NCI-H460 (cell line): ENCODE measurements at places on chromosomes 7 and 10. TPM values are rescaled to one million over a fixed set of nuclear protein-coding genes. Genes with fewer than 3 reads are reported as not detected.

DNA sequence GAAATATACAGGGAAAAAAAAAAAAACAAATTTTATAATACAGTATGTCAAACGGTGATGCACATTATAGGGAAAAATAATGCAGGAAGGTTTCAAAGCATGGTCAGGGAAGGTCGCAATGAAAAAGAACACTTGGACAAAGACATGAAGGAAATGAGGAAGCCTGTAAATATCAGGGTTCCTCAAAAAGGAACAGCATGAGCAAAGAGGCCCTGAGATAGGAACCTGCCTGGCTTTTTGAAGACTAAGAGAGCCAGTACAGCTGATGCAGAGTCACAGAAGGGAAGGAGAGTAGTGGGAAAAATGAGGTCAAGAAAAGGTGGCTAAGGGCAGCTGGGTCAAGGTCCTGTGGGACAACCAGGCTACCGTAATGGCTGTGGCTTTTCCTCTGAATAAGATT, 1.9 kb downstream of the VPS41 start:
- DNase-seq: no peak

- peak; percentile 43 for DNase-seq
Observed at GRCh38 chr10:91163869-91164474, 56.5 kb upstream of the PCGF5 start.

DNA sequence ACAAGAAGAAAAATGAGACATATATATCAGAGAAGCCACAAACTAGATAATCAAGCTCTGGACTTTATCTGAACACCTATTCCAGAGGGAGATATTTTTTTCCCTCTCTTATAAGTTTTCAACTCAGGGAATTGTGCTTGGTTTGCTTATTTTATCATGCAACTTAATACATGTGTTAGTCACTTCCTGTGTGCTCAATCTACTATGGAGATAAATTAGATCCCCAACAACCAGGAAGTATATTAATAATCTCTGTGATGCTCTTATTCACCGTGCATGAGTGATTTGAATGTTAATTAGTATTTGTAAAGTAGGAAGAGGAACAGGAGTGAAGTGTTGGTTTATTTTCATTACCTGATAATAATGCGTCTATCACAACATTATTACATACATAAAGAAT, 38.8 kb upstream of the ZNF365 start:
- DNase-seq: no peak

GRCh38 chr10:123558651-123559050, 107.5 kb upstream of the GPR26 start:
- no peak for DNase-seq

GRCh38 chr10:2478656-2479055, 588.7 kb upstream of the PFKP start:
- DNase-seq: no peak

DNA sequence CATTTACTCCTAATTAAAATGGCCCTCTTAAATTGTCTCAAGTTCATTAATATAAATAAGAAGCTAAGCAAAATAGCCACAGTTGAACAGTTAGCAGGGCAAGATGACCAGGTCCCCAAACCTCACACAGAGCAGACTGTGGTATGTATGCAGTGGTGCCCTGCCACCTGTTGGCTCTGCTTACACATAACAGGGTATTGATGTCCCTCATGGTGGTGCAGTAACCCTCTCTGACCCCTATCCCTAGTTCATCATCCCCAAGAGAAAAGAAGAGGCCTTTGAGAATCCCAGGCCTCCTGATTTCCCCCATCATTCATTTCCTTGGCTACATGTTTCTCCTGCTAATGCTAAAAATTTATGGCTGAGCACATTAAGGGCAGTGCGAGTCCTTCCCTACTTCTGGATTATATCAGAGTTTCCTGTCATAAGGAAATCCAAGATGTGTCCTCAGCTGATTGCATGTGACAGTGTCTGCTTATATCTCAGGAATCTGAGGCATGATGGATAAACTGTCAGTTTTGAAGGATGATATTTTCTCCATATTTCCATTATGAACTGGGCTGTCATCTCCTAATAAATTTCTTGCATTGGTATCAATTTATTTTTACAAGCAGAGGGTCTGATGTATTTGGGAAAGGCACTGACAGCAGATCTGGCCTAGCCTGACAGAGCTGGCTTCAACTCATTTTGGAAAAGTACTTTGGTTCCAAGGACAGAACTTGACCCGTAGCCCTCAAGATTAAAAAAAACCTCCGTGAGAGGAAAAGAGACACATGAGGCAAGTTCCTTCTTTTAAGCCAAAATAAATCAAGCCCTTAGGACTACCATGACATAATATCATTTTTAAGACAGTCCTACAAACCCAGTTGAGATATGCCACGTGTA, 880.6 kb downstream of the LRMDA start:
- DNase-seq: peak; percentile 4

- DNase-seq: no peak
Observed at GRCh38 chr10:99080275-99080945, 155.2 kb downstream of the HPSE2 start.

DNA sequence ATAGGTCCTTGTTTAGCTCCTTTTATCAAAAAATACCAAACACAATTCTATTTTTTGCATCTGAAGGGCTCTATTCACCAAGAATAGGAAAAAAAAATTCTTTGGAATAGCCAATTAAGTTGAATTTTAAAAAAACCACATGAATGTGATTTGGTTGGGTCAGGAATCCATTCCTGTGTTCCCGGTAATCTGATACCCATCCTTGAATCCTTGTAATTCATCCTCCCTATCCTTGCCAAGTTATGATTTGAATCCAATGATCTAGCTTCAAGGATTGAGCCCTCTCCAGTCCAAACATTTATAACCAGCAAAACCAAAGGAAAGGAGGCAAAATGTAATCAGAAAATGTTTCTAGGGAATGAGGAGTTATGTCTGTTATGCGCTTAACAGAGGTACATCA, 86.6 kb downstream of the CFAP58 start:
- DNase-seq: no peak

- DNase-seq: no peak
Observed at GRCh38 chr7:3143869-3144775, 100.5 kb upstream of the CARD11 start.

- no peak for DNase-seq
Observed at GRCh38 chr10:89241486-89242344, 9.9 kb downstream of the LIPA start.

DNA sequence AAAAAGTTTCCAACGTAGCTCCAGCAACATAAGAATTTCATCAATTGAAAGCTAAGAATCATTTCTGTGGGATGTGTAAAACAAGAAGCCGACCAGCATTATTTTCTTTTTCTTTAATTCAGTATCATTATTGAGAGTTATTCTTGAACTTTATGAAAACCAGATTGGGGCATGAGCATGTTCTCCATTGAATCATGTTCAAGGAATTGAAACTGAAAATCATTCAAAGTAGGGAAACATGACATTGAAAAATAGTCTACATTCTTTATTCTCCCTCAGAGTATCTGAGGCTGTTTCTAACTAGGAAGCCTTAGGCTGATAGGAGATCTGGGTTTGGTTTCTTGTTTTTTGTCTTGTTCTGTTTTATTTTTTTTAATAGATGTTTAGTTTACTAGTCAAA, 253.7 kb downstream of the DYNC1I1 start:
- no peak for DNase-seq

- DNase-seq: no peak
Observed at GRCh38 chr10:97571622-97572021, 957 bp upstream of the ANKRD2 start.

DNA sequence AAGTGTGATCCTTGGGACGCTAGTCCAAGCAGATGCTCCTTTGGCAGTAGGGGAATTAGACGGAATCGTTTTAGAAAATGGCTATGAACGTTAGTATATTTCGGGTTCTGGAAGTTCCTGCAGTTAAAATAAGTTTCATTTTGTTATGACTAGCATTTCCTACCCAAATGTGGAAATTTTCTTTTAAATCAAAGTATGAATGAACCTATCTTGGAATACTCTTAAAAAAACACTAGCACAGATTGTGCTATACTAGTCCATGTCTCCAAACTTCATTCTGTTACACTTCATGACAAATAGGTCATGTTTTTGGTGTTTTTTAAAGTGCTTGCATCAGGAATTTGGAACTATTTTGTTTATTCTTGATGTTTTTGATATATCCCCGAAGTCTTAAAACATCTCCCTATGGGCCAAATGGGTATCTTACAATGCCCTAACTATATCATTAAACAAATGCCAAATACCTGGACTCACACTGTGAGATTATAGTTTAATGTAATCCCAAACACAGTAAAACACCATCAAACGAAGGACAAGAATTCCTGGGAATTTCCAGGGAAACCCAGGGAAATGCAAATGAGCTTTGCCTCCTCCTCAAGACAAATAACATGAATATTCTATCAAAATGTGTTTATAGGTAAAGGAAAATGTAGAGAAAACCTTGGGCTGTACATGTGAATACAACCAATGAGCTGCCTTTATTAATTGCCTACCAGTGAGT, 75.9 kb upstream of the PTPRZ1 start:
- no peak for DNase-seq

GRCh38 chr7:66100408-66101050, 14.1 kb upstream of the CRCP start:
- no peak for DNase-seq

- no peak for DNase-seq
Observed at GRCh38 chr10:117001144-117001543, 3.8 kb downstream of the SHTN1 start.

DNA sequence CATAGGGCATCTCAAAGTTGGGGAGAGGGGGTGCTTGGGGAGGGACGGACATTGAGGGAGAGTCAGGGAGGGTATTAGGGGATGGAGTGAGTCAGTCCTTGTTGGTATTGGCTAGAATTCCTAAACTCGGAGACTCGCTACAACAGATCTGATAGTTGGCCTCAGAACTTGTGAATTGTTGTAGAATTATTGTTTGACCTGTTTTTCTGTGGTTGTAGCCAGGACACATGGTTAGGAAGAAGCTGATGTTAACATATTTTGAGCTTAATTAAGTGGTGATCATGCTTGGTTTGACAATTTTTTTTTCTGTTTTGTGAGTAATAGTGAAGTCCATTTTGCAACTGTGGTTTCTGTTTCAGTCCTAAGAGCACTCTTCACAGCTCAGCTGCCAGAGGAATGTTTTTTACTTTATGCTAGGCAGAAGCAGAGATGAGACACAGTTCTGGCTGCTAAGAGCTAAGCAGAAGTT, 1190.3 kb upstream of the C7orf33 start:
- DNase-seq: no peak

DNA sequence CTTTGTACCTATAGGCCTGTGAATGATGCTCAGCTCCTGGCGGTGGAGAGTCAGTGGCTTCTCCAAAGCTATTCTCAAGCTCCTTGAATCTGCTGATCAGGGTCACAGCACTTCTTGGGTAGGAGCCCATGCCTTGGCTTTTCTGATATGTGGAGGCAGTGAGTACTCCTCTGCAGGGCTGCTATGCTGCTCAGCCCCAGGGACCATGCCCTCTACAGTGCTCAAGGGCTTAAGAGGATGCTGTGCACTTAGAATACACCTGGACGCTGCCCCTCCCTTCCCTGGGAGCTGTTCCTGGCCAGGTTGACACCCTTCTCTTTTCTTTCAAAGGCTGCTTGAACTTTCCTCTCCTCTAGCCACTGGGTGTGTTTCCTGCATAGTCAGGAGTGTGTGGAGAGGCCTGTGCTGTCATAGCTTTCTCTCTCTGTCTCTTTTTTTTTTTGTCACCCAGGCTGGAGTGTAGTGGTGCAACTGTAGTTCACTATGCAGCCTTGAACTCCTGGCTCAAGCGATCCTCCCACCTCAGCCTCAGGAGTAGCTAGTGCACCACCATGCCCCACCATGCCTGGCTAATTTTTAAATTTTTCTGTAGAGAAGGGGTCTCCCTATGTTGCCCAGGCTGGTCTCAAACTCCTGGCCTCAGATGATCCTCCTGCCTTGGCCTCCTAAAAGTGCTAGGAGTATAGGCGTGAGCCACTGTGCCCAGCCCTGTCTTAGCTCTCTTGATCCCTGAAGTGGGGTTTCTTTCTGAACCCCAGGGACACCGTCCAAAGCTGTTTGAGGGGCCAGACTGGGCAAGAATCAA, 113.9 kb downstream of the KIF20B start:
- DNase-seq: no peak

DNA sequence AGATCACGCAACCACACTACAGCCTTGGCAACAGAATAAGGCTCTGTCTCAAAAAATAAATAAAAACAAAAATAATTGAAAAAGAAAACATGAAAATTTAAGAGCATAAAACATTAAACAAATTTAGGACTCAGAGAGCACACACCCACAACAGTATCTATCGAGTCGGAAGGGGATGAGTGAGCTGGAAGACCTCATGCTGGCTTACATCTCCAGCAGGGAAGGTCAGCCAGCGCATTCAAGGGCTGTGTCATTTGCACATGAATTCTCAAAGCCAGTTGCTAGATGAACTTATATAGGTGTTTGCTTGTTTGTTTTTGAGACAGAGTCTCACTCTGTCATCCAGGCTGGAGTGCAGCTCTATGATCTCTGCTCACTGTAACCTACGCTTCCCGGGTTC, 50.3 kb downstream of the SRRM3 start:
- DNase-seq: no peak

GRCh38 chr10:70615211-70615610, 12.7 kb upstream of the PRF1 start:
- DNase-seq: no peak

The EBLN1 gene
- total RNA-seq: not detected in 2 replicates

The CDC14C gene
- total RNA-seq: 0.23 TPM in 1 of 2 replicates, not detected in the other

The TMEM270 gene
- total RNA-seq: 0.55 TPM in 1 of 2 replicates, not detected in the other

The LRRC17 gene
- 0.30 TPM in 1 of 2 replicates, not detected in the other for total RNA-seq

The CYP3A5 gene
- 0.17 and 0.74 TPM in 2 replicates for total RNA-seq

The GIMAP2 gene
- 3.0 and 3.1 TPM in 2 replicates for total RNA-seq

The STAG3 gene
- total RNA-seq: 0.05 TPM in 1 of 2 replicates, not detected in the other
